ENCODE measurements at places on chromosomes 11 and 22.

- no peak for DNase-seq
These were observed 16.6 kb downstream of the TBC1D22A start for GRCh38 chr22:46779023-46779422.

DNA sequence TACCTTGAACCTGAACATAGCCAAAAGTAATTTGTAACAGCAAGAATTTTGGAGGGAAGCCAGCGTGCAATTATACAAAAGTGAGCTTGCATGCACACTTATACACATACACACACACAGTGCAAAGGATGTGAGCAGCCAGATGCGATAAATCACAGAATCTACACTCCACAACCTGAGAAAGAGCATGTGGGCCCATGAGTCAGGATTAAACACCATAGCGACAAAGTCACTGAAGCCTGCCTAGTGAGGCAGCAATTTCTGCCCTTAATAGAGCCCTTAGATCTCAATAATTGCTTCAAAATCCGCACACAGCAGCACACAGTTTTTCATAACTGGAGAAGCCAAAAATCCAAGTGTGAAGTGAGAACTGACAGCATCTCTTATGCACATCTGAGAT is 42.6 kb upstream of the TEAD1 start:
- DNase-seq: no peak

GRCh38 chr11:45771566-45772448 is 33.1 kb upstream of the SLC35C1 start:
- DNase-seq: no peak

DNA sequence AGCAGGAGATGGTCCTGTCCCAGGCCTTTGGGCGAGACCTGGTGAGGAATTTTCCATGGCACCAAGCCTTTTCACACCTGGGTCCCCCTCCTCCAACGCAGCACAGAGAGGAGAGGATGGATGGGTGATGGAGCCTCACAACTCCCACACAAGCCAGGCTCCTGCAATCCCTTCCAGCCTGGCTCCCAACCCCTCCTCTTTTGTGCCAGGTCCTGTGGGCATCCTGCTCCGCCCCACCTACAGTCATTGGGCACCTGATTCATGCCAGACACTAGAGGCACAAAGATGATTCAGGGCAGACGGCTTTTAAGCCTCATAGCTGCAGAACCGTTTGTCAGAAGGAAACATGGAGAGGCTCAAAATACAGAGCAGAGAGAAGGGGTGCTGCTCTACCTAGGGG is 16.1 kb upstream of the MYRF start:
- no peak for DNase-seq

DNA sequence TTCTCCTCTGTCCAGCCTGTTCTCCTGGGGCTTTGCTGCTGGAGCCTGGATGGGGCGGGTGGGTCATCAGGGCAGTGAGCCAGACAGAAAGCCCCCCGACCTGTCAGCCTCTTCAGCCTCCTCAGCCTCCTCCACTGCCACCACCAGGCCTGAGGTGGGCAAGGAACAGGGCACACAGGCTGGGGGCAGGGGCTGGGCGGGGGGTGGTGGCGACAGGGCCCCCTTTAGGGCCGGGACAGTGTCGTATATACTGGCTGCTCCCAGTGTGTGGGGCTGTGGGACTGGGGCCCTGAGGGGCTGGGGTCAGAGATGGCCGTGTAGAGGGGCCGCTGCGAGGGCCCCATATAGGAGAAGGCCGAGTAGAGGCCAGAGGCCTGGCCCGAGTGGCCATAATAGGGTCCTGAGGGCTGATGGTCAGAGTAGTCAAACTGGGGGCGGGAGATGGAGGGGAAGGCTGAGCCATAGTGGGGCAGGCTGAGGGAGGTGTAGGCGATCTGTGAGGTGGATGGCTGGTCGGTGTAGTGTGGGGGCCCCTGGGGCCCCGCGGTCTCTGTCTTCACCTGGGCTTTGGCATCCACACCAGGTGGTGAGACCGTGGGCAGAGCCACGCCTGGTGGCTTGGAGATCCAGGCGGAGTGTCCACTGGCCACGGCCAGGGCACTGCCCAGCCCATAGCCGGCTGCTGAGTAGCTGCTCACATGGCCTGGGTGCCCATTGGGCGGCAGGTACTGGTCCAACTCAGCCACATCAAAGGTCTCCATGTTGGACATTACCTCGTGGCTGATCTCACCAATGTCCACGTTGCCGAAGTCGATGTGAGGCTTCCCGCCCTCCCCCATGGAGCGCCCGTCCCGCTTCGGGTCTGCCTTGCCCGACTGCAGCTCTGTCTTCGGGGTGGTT is 10.8 kb downstream of the SOX10 start:
- no peak for DNase-seq

- DNase-seq: no peak
These were observed 9.5 kb downstream of the MACROD1 start for GRCh38 chr11:64156235-64157011.
